ENCODE measurements at places on chromosomes 7 and 10.

DNA sequence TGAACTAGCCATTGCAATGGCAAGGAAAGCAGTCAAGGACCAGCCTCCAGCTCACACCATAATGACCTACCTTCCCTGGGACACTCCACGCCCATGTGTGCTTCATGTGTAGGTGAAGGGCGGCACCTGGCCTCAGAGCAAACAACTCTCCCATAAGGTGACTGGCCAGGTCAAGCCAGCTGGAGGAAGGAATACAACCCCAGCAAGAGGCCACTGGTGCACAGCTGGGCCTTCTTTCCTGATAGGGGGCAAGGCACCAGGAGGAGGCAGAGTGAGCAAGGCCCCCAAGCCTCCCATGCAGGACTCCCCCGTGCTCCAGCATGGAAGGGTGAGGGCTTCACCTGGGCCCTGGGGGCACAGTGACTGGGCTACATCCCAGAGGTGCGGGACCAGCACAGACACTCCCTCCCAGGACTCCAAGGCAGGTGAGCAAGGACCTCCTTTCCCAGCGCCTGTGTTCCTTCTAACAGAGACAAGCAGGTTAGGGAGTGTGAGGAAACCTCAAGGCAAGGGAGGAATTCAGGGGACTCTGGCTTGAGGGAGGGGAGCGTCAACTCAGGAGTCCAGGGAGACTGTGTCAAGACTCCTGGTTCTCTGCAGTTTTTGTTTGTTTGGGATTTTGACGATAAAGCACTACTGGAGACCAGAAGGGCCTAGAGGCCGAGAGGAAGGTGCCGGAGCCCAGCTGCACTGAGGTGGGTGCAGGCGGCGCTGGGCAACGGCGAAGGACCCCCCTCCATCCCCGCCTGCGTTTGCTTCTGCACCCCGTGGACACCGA, 1.7 kb downstream of the PTPRN2 start:
- no peak for DNase-seq

GRCh38 chr7:72321637-72322036, 90.5 kb downstream of the CALN1 start:
- no peak for DNase-seq

- no peak for DNase-seq
Observed at GRCh38 chr10:69057951-69058297, 30.0 kb upstream of the SRGN start.

DNA sequence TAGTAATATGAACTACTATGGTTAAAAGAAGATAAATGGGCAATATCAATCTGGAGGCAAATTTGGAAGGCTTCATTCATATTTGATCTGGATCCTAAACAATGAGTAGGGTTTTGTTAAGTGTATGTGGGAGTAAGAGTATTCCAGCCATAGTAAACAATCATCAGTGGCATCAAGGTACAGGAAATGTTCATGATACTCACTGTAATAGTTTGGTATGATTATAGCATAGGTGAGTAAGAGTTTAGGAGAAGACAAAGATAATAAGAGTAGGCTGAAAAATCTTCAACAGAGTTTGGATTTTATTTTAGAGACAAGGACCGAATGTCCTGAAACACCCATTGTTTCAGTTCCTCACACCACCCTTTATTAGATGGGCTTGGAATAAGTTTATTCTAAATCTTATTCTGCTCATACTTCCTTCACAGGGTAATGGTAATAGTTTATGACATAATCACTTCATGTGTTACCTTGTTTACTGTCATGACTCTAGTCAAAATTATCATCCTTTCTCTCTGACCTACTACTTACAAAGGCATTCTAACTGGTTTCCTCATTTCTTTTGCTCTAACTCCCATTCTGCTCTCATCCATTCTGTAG, 38.9 kb downstream of the BRAF start:
- no peak for DNase-seq

- DNase-seq: no peak
Observed at GRCh38 chr10:131062621-131063260, 248.8 kb downstream of the TCERG1L start.

DNA sequence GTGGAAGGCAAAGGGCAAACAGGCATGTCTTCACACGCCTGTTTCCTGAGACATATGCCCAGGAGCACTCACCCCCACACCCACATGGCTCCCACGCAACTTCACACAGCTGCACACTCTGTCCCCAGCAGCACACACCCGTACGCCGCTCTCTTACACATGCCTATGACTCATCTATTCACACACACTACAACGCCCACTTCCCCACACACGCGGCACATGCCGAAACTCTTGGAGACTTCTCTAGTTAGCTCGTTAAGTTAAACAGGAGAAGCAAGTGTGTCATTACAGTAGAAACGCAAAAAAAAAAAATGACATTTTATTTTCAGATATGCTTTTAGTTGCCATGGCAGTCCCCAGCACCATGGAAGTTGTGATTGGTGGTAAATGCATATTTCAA, 6.7 kb downstream of the CALN1 start:
- DNase-seq: peak; percentile 52

DNA sequence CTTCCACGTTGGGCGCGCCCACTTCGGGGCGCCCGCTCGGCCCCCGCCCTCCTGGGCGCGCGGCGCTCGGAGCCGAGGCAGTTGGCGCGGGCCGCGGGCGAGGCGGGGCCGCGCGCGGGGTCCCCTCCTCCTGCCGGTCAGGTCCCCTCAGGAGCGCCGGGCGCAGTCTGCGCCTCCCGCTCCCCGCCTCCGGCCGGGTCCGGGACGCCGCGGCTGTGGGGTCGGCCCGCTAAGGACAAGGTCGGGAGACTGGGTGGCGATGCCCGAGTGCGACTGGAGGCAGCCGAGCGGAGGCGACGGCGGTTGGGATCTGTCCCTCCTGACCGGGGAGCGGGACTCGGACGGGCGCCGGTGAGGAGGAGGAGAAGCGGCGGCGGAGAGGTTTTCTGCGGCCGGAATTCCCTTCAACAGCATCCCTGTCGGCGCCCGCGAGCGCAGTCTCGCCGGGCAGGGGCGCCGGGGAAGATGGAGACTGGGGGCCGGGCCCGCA, at the start of gene ATRNL1:
Gene ATRNL1 (plus strand): TSS at position 80 of the 490 bp plus-strand sequence. CDS start 386 bp downstream, at position 466.
- DNase-seq: peak; percentile 8

DNA sequence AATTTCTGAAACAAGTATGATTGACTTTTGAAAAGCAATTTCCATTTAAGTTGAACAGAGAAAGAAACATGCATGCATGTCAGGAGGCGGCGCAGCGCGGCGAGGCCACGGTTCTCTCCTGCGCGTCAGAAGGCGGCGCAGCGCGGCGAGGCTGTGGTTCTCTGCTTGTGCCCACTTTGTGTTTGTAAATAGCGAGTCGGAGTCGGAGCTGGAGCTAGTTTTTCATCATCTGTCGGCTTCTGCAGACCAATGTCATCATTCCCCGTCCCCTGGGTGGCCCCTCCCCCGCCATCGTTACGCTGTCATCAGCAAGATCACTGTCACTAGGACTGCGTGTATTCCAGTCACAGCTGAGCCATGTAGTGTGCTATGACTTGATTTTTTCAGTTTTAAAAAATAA, 49.2 kb downstream of the INPP5A start:
- DNase-seq: no peak

- no peak for DNase-seq
Observed at GRCh38 chr7:17523813-17524739, 225.6 kb downstream of the AHR start.

GRCh38 chr7:112855227-112855626, 65.0 kb upstream of the TMEM168 start:
- DNase-seq: no peak

DNA sequence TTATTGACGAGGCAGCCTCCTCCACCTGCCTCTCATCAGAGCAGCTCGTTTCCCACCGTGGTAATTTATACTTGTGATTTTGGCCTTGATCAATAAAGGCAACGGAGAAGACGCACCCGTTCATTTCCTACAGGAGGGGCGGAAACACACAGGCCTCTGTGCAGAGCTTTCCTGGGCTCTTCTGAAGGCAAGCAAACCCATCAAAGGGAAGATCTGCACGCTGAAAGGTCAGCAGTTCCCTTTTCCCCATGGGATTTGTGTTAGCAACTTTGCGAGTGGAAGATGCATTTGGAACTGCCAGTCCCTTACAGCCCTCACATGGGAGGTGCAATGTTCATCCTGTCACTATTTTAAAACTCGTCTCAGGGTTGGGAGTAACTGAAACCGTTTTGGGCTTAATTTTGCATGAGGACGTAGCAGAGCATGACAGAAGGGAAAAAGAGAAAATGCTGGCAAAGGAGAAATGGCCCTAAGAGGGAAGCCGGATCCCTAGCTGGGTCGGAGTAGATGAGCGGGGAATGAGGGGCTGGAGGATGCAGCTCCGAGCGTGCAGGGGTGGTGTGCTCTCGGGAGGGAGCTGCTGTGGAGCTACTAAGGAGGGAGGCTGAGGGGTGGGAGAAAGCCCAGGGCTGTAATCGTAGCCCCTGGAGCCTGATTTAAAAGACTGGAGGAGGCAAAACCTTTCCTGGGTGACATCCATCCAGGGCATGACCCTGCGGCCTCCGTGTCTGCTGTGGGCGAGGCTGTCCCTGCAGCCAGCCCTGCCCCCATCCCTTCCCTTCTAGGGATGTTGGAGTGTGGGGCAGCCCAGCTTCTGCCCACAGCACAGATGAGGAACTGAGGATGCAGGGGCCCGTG, 111.1 kb upstream of the FAM20C start:
- peak; percentile 16 for DNase-seq

DNA sequence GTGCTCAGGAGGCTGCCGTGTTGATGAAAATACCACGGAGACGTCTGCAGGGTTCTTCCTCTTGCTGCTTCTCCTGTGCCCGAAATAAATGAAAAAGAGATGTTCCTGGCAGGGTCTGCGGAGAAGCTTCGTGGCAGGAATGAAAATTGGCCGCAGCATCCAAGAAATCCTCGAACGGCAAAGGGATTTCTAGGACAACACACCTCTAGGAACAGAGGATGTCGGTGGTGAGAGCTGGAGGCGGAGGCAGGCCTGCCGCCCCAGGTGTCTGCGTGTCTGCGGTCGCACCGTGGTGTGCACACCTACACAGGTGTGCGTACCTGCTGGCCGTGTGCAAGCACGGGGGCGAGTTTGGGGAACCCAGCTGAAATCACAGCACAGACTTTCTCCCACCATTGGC, 43.4 kb downstream of the TMEM130 start:
- no peak for DNase-seq

- DNase-seq: no peak
Observed at GRCh38 chr7:66899552-66900280, 21.3 kb upstream of the TMEM248 start.

- DNase-seq: no peak
Observed at GRCh38 chr7:19215412-19215811, 70.2 kb upstream of the FERD3L start.

DNA sequence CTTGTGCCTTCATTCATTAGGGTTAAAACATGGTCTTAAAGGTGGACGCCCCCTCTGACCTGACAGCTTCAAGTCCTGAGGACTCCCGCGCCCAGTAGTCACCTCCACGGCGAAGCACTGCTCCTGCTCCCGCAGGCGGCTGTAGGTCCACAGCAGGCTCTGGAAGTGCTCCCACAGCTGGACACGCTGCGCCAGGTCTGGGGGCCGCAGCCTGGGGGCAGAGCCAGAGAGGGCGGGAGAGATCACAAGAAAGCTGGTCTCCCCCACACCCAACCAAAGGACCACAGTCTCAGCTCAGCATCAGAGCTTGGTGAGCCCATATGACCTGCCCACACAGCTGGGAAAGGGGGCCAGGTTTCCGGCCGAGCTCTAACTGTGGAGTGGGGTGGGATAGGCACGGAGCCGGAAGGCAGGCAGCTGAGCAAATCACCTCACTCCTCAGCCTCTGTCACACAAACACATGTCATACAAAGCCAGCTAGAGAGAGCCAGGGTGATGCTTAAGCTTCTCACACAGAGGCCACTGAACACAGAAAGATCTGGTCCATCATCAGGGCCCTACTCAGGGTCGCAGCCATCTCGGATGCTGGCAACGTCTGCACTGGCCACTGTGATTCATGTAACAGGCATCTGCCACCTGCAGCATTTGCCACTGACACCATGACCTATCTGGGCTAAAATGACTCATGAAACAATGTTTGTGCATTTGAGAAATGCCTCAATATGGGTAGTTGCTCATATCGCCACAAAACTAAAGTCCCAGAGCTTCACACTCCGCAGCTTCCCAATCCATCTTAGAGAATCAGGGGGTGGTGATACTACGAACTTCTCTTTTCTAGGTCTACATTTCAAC, 12.6 kb downstream of the HPS1 start:
- no peak for DNase-seq

GRCh38 chr7:74479066-74479781, 25.5 kb downstream of the GTF2IRD1 start:
- no peak for DNase-seq

- DNase-seq: no peak
Observed at GRCh38 chr10:75236178-75236825, 545 bp upstream of the COMTD1 start.

DNA sequence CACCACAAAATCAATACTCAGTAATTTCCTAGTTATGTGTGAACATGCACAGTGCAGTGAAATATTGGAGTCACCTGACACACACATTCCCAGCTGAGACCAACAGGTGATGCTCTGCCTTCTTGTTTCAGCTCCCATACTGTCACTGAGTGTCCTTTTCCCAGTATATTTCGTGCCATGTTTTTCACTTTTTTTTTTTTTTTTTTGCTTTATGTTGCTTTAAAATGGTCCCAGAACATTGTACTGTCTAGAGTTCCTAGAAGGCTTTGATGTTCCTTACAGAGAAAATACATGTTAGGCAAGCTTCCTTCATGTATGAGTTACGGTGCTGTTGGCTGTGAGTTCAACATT, 45.6 kb downstream of the ELAPOR2 start:
- DNase-seq: no peak

- DNase-seq: no peak
Observed at GRCh38 chr10:129769381-129770116, 194.5 kb downstream of the EBF3 start.

DNA sequence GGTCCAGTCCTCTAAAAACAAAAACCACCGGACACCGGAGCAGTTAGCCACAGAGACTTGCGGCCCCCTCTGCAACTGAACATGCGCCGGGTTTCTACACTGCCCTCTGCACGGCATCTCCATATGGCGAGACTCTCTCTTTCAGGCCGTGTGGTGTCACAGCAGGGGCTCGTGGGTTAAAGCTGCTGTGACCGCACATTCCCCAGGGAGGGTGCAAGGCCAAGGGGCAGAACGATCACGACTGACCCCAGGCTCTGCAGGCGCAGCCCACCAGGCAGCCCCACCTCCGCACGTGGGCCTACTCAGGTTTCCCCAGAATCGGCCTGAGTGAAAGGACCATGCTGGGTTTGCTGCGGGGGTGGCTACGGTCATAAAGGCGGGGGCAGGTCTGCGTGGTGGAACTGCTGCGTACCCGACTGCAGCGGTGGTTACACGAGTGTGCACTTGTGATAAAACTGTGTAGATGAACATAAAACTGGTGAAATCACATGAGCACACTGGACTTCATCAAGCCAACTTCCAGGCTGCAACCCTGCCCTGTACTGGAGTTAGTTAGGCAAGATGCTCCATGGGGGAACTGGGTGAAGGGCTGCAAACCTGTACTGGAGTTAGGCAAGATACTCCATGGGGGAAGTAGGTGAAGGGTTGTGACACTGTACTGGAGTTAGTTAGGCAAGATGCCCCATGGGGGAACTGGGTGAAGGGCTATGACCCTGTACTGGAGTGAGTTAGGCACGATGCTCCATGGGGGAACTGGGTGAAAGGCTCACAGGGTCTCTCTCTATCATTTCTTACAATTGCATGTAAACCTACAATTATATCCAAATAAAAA, 81.4 kb upstream of the PPP2R2D start:
- no peak for DNase-seq

GRCh38 chr7:25093268-25093826, 31.7 kb downstream of the CYCS start:
- peak; percentile 20 for DNase-seq

Data from head of caudate nucleus (tissue), 42 donors.